Activated T-cell treated with anti-CD3 and anti-CD28 coated beads, Interleukin-2, amount 50 U/mL, for 72 hours (primary cell): ENCODE measurements at places on chromosomes 11 and 22.

DNA sequence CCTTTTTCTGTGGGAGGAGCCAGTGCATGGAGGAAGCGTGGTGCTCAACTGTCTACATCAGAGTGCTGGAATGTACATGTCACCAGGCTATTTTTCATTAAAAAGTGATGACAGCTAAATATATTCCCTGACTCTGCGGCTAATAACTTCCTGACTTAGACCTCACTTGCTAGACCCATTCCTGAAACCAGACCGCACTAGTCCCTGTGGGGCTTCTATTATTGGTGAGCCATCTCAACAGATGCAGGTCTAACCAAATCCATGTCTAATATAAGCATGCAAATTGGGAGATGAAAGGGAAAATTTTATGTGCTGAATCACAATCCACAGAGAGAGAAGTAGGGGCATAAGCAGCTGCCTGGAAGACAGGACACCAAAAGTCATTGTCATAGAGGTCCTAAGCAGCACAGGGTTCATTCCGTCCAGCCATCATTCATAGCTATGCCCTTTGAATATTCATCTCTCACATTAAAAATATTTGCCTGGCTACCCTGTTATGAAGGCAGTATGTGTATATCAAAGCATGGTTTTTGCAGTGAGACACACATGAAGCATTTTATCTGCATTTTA is 110.9 kb upstream of the BLID start:
- DNase-seq = no peak

DNA sequence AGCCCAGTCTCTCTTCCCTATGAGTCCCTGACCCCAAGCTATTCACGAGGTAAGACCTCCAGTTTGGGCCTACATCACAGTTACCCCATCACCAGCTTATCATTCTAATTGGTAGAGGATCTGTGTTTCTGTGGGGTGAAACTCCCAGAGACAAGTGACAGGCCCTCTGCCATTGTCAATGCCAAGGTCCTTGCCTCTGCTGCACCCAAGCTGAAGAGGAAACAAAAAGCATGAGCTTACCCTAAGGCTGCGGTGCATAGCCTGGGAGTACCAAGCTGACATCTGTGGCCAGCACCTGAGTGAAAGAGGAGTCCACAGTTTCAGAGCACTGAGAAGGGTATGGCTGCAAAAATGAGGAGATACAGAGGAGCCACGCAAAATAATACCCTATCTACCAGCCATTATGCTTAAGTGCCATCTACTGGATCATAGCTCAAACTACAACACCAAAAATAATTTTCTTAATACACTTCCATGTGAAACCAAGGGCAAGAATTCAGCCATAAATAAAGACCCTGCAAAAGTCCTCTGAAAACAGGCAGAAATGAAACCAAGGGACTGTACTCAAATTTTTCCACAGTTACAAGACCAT is 62.3 kb upstream of the ANO5 start:
- DNase-seq = no peak

DNA sequence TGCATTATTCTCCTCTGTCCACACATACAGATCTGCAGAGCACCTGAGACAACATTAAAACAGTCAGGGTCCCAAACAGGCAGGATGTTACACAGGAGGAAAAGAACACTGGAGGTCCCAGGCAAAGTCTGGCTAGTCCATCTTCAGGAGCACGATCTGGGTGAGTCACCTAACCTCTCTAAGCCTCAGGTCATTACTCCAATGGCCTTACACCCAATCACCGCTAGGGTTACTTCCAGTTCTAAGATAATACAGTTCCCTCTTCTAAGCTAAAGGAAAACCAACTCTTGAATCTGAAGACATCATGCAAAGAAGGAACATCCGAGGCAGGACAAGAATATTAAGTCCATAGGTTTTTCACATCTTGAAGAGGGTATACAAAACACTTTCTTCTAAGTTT is 24.5 kb downstream of the ASCC2 start:
- no peak for DNase-seq

- no peak for DNase-seq
These were observed 30.4 kb downstream of the TPBGL start for GRCh38 chr11:75270896-75271418.

DNA sequence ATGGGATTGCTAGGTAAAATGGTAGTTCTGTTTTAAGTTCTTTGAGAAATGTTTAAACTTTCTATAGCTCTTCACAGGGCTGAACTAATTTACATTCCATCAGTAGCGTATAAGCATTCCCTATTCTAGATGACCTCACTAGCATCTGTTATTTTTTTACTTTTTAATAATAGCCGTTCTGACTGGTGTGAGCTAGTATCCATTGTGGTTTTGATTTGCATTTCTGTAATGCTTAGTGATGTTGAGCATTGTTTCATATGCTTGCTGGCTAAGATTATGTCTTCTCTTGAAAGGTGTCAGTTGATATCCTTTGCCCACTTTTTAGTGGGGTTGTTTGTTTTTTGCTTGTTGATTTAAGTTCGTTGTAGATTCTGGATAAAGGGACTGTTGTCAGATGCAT is 35.9 kb downstream of the MMP27 start:
- DNase-seq = no peak

DNA sequence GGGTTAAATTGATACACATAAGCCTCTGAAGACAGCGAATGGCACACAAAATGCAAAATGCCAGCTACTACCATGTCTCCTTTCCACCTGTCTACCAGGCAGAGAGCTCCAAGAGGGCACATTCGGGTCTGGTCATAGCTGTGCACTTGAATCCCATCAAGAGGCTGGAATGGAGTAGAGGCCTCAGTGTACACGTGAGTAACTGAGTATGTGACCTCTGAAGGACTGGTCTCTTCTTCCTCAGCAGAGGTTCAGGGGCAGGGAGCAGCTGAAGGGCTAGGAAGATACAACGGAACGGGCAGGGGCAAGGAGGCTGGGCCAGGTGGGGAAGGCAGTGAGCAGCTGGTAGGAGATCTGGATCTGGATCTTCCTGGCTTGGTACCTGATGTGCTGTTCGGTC is 56.3 kb upstream of the PHOX2A start:
- no peak for DNase-seq

DNA sequence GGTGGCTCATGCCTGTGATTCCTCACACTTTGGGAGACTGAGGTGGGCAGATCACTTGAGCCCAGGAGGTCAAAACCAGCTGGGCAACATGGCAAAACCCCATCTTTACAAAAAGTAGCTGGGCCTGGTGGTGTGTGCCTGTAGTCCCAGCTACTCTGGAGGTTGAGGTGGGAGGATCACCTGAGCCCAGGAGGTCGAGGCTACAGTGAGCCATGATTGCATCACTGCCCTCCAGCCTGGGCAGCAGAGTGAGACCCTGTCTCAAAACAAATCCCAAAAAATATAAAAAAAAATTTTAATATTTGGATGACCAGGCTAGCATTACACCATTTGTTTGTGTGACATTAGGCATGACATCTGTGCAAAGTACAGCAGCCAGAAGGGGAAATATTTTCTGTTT is 49.7 kb upstream of the CTTN start:
- DNase-seq = no peak

- no peak for DNase-seq
These were observed 788.7 kb downstream of the OPCML start for GRCh38 chr11:132743601-132744000.
